ENCODE measurements at places on chromosomes 4 and X. TPM values are rescaled to one million over a fixed set of nuclear protein-coding genes. Genes with fewer than 3 reads are reported as not detected.

GRCh38 chr4:52917817-52918216 is 55.7 kb downstream of the RASL11B start:
- peaks cover 2% of the 10 kb centered on the region for H3K4me1 ChIP-seq
- no peak overlapping the region for H3K27ac ChIP-seq
- no peaks in the 10 kb centered on the region for H3K27me3 ChIP-seq
- DNase-seq: no peak

GRCh38 chr4:73729534-73730165 is 10.7 kb upstream of the CXCL8 start:
- no peaks in the 10 kb centered on the region for H3K36me3 ChIP-seq
- no peak overlapping the region for H3K4me3 ChIP-seq
- no peaks in the 10 kb centered on the region for H3K4me1 ChIP-seq
- DNase-seq: no peak
- H3K27me3 ChIP-seq: no peaks in the 10 kb centered on the region

ANXA5 gene
- 335 TPM for total RNA-seq

ARAP2 gene
- total RNA-seq: 22.7 TPM

- DNase-seq: no peak
- H3K27ac ChIP-seq: no peak overlapping the region
- no peak overlapping the region for H3K4me3 ChIP-seq
- no peaks in the 10 kb centered on the region for H3K27me3 ChIP-seq
- H3K36me3 ChIP-seq: no peaks in the 10 kb centered on the region
Observed at GRCh38 chrX:96480081-96480480, 204.6 kb upstream of the DIAPH2 start.

DNA sequence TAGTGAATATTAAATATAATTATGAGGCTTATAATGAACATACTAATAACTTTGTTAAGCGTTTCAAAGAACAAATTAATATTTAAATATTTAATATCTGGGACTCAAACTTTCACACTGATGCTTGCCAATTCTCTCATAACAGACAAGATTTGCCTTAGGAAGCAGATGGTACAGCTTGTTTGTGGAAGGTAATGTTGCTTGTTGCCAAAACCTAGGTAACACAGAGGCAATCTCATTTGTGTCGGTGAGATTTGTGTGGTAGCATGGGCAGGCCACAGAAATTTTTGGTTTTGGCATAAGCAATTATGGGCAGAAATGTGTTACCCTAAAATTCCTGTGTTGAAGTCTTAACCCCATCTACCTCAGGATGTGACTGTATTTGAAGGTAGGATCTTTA is 114.9 kb upstream of the AFF2 start:
- H3K27me3 ChIP-seq: no peaks in the 10 kb centered on the region
- H3K4me3 ChIP-seq: no peak overlapping the region
- no peaks in the 10 kb centered on the region for H3K36me3 ChIP-seq
- DNase-seq: no peak
- H3K27ac ChIP-seq: no peak overlapping the region

COL4A5 gene
- 36.3 TPM for total RNA-seq

- no peak for DNase-seq
- H3K4me1 ChIP-seq: peaks cover 7% of the 10 kb centered on the region
- no peak overlapping the region for H3K4me3 ChIP-seq
- no peaks in the 10 kb centered on the region for H3K36me3 ChIP-seq
- H3K27me3 ChIP-seq: no peaks in the 10 kb centered on the region
Observed at GRCh38 chr4:74999714-75000309, 66.9 kb downstream of the PARM1 start.

DNA sequence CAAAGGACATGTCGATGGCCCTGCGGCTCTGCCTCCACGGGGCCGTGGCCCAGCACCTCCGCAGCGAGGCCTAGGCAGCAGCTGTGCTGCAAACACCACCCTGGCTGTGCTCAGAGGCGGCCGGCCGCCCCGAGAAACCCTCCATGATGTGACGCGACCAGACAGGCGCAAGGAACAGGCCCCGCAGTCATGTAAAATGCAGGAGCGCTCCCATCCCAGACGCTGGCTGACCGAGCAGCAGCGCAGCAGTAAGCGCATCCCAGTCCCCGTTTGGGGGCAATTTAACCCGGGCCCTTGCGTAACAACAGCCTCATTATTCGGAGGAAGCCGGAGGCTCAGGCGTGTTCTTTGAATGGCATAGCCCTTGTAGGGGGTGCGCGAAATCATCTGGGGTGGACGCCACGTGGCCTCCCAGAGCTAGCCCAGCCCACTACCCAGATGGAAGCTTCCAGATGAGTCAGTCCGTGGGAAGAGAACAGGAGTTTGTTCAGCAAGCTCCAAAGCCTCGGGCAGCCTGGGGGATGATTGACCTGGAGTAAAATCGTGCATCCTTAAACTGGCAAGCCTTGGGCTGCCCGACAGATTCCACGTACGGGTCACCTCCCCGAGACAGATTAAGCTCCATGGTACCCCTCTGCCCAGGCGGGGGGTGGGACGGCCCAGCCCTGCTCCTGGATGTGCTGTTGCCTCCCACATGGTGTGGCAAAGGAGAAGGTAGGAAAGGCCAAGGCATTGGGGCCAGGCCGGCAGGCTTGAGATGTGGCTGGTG is 124.0 kb downstream of the HMX1 start:
- no peaks in the 10 kb centered on the region for H3K36me3 ChIP-seq
- no peaks in the 10 kb centered on the region for H3K4me1 ChIP-seq
- no peak overlapping the region for H3K27ac ChIP-seq
- no peaks in the 10 kb centered on the region for H3K27me3 ChIP-seq
- peak; percentile 21 for DNase-seq

HTN1 gene
- total RNA-seq: not detected

DNA sequence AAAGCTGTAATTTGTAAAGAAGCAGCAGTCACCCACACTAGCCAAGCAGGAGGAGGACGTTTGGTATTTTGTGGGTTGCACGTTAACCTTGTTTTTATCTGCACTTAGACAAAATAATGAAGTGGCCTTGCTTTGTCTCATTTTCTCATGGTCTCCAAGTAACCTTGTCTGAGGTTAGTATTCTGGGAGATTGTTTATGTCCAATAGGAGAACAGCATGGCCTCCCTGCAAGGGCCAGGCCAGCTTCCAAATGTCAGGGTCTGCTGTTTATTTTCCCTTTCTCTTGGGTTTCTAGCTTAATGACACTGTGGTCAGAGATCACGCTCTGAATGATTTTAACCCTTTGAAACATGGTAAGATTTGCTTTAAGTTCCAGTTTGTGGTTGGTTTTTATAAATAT is 29.9 kb downstream of the PNMA6E start:
- no peak for DNase-seq
- no peaks in the 10 kb centered on the region for H3K4me1 ChIP-seq
- no peaks in the 10 kb centered on the region for H3K36me3 ChIP-seq
- H3K27me3 ChIP-seq: no peaks in the 10 kb centered on the region

GRCh38 chr4:71765821-71766383 is 18.0 kb downstream of the GC start:
- no peaks in the 10 kb centered on the region for H3K4me1 ChIP-seq
- H3K4me3 ChIP-seq: no peak overlapping the region
- no peaks in the 10 kb centered on the region for H3K27me3 ChIP-seq
- H3K36me3 ChIP-seq: no peaks in the 10 kb centered on the region
- DNase-seq: no peak

- H3K36me3 ChIP-seq: peaks cover 2% of the 10 kb centered on the region
- no peak for DNase-seq
- H3K4me1 ChIP-seq: no peaks in the 10 kb centered on the region
- H3K4me3 ChIP-seq: no peak overlapping the region
- H3K27ac ChIP-seq: no peak overlapping the region
Observed at GRCh38 chr4:25283948-25284347, 28.6 kb upstream of the ZCCHC4 start.

GRCh38 chr4:19945979-19946380 is 305.7 kb upstream of the SLIT2 start:
- H3K27ac ChIP-seq: no peak overlapping the region
- no peaks in the 10 kb centered on the region for H3K27me3 ChIP-seq
- DNase-seq: no peak
- no peak overlapping the region for H3K4me3 ChIP-seq

Measured in aorta (tissue), 5 donors.